ENCODE measurements at places on chromosomes 5 and 9.

DNA sequence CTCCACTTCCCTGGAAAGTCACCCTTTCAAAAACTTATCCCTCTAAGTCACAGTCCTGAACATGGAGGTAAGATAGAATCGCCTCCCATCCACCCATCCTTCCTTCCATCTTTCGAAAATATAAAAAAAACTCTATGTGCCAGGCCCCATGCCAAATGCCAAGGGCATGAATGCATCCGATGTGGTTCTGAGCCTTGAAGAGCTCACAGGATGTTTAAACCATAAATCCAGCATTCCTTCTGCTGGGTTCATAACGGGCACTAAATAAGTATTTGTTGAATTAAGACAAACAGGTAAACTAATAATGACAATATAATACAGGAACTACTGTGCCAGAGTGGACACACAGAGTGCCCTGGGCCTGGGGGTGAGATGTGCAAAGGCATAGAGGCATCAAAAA lies 147.3 kb downstream of the TTLL11 start:
- DNase-seq, result no peak

DNA sequence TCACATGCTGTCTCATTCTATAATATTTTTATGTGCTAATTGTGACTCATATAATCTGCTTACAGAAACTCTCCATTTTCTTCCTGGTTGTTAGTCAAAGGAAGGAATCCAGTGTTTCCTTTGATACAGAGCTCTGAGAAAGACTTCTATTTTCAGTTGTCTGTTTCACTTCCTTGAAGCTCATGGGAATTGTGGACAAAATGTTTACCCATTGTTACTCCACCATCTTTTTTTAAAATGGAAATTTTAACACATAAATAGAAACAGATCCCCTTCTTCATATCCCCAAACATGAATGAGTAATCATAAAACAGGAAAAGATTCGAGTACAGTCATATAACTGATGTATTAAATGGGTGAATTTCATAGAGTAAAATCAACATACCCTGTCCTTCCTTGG lies 42.0 kb upstream of the KCNN2 start:
- DNase-seq, result no peak

DNA sequence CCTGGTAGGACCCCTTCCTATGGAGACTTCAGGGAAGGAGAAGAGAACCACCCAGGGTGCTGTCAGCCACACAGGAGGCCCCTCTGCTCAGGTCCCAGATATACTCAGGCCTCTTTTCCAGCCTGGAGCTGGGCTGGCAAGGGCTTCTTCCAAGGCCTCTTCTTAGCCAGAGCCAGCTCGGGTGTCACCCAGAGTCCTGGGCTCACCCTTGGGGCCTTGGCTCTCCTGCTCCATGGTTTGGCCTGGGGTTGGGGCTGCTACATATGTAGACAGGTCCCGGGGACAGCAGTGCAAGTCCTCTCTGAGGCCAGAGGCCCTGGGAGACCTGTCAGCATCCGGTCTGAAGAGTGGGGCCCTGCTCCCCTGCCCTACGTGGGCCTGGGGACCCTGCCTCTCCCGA lies 22.8 kb downstream of the PAEP start:
- no peak for DNase-seq

DNA sequence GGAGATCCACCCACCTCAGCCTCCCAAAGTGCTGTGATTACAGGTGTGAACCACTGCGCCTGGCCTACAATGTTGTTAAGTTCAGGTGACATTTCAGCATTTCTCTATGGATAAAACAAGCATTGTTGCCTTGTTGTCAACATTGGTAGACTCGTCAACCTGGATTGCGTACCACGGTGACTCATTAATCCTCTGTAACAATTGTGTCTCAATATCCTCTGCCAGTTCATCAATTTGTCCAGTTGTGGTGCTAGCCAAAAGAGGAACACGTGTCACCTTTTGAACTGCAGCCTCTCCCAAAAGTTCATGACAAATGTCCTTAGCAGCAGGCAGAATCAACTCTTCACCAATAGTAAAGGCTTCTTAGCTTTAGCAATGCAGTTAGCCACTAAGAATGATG lies 46.3 kb upstream of the LARP1 start:
- DNase-seq, result no peak

- DNase-seq, result peak; percentile 43
These were observed 3.1 kb upstream of the RGMB start for GRCh38 chr5:98770209-98770910.

GRCh38 chr5:139171779-139172404 lies 26.3 kb downstream of the SIL1 start:
- no peak for DNase-seq

DNA sequence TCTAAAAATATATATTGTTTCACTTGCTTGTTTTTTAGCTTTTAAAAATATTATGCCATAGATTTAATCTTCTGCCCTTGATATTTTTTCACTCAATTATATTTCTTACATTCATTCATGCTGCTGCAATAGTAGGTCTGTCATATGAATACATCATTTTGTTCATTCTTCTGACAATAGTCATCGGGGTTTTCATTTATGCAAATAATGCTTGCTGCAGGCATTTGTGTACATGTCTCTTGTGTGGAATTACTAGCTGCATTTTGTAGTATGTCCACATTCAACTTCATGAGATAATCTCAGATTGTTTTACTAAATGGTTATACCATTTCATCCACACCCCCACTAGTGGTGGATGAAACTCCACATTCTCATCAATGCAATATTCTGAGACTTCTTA lies 5.3 kb upstream of the PLPP1 start:
- DNase-seq, result no peak

GRCh38 chr9:115263371-115264075 lies 145.6 kb upstream of the TNC start:
- DNase-seq, result no peak

DNA sequence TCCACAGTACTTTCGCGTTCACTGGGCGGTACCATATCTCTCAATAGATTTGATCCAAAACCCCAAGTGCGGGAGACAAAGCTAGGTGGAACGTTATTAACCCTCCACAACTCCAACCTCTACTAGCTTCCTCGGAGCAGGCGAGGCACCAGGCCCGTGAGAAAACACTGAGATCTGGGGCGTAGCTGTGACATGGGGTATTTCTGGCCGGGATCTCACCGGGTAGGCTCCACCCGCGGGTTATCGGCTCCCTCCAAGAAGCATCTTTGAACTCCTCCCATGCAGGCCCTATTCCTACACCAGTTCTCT lies 350 bp upstream of the SLC25A46 start:
- no peak for DNase-seq

DNA sequence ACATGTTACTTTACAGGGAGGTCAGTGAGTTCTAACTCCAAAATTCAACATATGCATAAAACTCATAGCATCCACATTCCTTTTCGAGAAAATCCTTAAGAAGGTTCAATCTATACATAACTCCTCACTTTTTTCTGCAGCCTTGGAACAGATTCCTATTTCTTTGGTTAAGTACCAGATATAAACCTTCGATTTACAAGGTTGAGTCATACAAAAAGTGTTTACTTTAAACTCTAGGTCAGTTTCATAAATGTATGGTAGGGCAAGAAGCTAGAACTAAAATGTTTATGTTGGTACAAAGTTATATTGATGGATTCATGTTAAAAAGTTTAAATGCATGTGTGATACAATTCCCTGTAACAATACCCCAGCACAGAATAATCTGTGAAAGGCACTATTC lies 19.4 kb downstream of the CDKN2AIPNL start:
- no peak for DNase-seq

DNA sequence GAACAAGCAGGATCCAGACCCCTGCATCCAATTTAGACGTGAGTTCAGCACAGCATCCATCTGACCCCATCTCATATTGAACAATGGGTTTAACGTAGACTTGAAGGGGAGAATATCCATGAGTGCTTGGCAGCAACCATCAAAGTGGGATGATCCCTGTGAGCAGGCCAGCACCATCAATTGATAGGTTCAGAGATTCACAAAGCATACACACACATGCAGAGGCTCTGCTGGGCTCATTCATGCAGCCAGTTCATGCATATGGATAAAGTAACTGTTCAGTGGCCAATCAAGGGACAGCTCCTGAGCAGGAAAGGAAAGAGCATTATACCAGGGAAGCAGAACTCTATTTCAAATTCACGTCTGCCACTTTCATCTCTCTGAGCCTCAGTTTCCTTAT lies 24.8 kb upstream of the CPEB4 start:
- DNase-seq, result no peak

DNA sequence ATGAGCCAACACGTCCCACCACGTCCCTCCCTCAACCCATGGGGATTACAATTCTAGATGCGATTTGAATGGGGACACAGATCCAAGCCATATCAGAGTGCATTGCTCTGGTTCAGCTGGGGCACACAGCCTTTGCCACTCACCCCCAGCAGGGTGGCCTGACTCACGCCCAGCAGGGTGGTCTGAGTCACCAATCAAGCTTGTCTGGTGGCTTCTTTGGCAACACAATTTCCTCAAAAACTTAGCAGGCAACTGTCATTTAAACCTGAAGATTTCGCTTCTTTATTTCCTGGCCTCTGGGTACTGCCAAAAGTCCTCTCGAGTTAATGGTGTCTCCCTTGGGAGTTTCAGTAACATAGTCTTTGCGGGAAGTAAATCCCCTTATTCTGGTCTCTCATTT lies 16.3 kb upstream of the SEMA5A start:
- DNase-seq, result no peak

DNA sequence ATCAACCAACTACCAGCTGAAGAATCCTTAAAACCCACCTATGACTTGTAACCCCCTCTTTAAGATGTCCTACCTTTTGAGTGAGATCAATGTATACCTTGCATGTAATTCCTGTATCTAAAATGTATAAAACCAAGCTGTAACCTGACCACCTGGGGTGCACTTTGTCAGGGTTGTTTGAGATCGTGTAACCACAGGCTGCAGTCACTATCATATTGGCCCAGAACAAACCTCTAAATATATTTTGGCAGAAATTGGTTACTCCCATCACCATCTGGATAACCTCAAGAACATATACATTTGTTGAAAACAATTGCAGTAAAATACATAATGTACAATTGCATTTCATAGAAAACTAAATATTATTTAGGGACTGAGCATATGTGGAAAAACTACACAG lies 8.4 kb downstream of the CARNMT1 start:
- DNase-seq, result no peak

GRCh38 chr5:9239626-9240025 lies 306.2 kb downstream of the SEMA5A start:
- DNase-seq, result no peak

DNA sequence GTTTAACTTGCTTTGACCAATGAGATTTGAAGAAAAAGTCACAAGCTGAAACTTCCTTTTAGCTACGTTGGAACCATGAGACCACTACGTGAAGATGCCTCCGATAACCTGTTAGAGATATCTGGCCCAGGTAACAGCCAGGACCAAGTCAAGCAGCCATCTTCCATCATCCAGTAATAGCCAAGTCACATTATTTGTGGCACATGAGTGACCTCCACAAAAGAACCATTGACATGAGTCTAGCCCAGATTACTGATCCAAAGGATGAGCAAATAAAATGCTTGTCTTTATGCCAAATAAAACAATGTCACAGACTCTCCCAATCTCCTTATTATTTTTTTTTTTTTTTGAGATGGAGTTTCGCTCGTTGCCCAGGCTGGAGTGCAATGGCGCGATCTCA lies 1.6 kb downstream of the DEPDC1B start:
- no peak for DNase-seq

- no peak for DNase-seq
These were observed 105.6 kb downstream of the KCTD16 start for GRCh38 chr5:144276034-144276822.

- no peak for DNase-seq
These were observed 22.6 kb downstream of the DUSP1 start for GRCh38 chr5:172748341-172748843.

- DNase-seq, result no peak
These were observed 105.2 kb downstream of the DPYSL3 start for GRCh38 chr5:147404706-147405105.

DNA sequence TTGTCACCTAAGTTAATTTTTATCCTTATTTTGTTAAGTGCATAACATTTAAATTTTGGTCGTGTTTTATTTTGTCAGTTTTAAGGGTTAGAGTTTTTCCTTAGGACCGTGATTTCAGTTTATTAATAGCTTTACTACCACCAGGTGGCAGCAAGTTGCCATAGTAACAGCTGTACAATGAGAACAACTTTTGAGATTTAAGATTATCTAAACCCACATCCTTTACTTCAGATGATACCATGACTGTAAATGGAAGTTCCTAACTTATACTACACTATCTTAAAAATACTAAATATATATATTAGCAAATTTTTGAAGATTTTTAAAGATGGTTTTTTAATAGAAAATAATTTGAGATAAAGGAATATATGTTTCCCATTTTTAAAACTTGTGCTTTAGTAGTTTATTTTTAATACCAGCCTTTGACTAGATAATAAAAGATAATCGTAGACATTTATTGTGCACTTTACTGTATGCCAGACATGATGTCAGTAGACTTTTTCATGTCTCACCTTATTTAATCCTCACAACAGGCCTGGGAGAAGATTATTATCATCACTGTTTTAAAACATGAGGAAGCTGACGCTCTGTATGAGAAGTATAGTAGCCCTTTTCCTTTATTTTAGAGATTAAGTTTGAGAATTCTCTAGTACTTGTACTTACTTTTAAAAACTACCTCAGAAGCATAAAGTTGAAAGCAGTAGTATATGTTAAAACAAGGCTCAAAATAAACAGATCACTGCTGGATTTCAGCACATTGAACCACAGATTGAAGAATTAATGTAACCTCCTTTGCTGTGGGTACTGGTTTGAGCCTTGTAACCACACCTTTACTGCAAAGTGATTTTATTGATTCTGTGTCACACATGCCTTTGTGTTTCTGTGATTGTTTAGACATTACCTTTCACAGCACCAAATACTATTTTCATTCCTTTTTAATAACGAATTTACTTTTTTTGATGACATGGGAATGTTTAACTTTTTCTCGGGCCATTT lies 27.5 kb downstream of the SREK1 start:
- no peak for DNase-seq

GRCh38 chr5:127830157-127830556 lies 127.0 kb downstream of the CCDC192 start:
- DNase-seq, result no peak

GRCh38 chr9:101587332-101588043 lies 7.3 kb downstream of the PPP3R2 start:
- no peak for DNase-seq

DNA sequence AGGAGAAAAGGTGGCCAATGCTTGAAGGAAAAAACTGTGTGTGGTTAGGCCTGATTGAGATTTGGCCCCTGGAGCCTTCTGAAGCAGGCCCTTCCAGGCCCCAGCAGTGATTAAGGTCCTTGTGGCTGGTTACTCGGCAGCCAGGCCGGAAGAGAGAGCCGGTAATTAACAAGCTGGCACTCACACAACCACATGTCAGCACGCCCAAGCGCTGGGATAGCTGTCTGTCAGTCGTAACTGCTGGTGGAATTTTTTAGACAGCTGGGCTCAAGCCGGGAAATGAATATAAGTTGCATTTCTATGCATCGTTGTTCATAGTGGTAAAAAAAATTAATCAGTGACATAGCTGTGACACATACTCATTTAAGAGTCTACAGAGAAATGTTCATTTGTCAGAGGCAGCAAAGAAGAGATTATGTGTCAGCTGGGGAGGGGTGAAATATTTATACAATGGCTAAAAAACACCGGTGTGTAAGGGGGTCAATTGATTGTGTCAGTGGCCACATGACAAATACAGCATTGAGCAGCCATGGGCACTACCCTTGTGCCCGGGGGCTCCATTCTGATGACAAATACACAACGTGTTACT lies 13.7 kb upstream of the ARAP3 start:
- no peak for DNase-seq

- DNase-seq, result no peak
These were observed 40.9 kb upstream of the CTNNA1 start for GRCh38 chr5:138712324-138712723.
